NK-92 treated with Interleukin-12 subunit alpha and Interleukin-12 subunit beta, amount 100 ng/mL, for 24 hours (cell line): ENCODE measurements at places on chromosomes 5 and 9.

- no peak for DNase-seq
Observed at GRCh38 chr5:92887254-92887653, 693.8 kb downstream of the NR2F1-AS1 start.

DNA sequence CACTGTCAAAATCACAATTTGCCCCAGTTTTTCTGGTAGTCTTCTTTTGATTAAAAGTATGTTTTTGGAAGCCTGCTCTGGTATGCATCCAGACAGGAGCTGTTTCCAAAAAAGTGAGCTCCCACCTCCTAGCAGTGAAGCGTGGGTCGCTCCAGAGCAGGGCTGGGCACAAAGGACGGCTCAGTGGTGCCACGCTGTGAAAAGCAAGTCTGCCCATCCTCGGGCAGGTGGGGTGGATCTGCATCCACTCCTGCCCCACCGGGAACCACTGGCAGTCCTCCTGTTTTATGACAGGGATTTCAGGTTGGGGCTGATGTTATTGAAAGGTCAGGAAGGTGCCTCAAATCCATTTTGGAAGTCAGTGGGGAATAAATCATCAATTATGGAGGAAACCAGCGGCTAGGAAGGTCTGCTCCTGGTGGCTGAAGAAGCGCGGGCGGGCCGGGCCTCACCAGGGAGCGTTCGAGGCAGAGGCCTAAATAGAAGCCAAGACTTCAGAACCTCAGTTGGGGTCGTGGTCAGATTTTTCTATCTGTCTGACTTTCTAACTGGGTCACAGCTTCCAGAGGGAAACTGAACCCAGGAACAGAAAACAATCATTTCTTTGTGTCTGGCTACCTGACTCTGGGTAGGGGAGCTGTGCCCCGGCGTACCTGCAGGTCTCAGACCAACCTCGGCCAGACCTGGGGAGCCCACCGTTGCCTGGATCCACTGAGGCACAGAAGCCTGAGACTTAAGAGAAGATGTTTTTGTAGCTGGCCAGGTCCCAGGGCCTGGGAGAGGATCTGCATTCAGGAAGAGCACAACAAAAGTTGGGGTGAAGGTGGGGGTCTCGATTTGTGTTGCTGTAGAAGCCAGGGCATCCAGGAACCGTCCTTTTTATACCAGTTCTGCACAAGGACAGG, 168.1 kb downstream of the PAX5 start:
- DNase-seq = no peak

DNA sequence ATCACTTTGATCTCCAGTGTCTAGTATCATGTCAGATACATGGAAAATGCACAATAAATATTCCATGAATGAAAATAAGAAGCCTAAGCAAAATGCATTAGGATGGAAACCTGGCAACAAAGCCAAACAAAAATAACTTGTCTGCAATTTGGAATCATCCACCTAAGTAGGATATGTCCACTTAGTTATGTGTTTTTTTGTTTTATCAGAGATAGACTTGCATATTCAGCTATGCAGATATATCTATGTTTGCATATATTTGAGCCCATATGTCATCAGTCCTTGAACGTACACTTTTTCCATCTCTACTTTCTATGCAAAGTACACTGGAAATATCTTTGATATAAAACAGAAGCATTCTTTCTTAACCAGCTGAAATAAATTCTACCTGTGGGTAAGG, 707.1 kb downstream of the EFNA5 start:
- DNase-seq = no peak

- DNase-seq = no peak
Observed at GRCh38 chr5:131627207-131627865, 7.7 kb downstream of the RAPGEF6 start.

GRCh38 chr9:87601595-87601994, 103.9 kb downstream of the DAPK1 start:
- no peak for DNase-seq

DNA sequence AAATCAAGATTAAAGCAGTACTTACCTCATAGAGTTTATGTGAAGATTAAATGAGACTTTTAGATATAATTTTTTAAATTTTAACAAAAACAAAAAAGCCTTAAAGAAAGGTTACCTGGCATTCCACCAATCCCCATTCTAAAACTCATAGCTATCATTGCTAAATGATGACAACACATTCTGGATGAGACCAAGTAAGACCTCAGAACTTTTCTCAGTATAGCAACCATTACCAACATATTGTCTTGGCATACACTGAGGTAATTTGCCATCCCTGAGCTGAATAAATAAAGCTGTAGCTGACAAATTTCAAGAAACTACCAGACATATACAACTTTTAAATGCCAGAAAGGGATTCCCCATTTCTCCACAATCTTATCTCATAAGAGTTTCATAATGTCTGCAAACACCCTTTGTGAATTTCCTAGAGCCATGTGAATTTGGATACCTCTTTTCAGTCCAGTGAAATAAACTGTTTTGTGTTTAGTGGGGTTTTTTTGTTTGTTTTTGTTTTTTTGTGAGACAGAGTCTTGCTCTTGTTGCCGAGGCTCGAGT, 29.5 kb downstream of the RANBP3L start:
- DNase-seq = no peak

- no peak for DNase-seq
Observed at GRCh38 chr5:178310130-178310865, 77.7 kb upstream of the PHYKPL start.

DNA sequence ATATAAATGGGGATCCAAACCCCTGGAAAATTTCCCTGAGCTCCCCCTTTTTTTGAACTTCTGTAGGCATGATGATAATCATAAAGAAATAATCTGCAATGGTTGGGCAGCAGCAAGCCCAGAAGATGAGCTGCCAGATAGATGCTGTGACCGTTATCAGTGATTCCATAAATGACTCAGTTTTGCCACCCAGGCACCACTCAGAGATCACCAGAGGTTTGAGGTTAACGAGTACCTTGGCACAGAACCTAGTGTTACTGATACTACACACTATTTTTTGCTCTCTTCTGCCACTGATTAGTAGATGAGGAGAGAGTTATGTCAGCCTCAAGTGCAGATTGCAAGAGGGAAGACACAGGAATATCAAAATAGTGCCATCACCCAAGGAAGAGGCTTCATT, 199.3 kb upstream of the PTGER4 start:
- peak; percentile 33 for DNase-seq
